ENCODE measurements at places on chromosomes 4 and X.

GRCh38 chrX:155718972-155719586, 106.3 kb upstream of the TMLHE start:
- DNase-seq = no peak

GRCh38 chrX:11430271-11430670, 137.1 kb downstream of the AMELX start:
- DNase-seq = no peak

- no peak for DNase-seq
Observed at GRCh38 chr4:121139533-121140222, 24.4 kb downstream of the TNIP3 start.

GRCh38 chr4:41525129-41525528, 12.8 kb upstream of the LIMCH1 start:
- no peak for DNase-seq

GRCh38 chrX:72634331-72634730, 61.7 kb upstream of the HDAC8 start:
- DNase-seq = no peak

- DNase-seq = no peak
Observed at GRCh38 chr4:137994853-137995252, 247.3 kb downstream of the SLC7A11 start.

GRCh38 chr4:81130569-81130968, 84.5 kb downstream of the PRKG2 start:
- DNase-seq = no peak

DNA sequence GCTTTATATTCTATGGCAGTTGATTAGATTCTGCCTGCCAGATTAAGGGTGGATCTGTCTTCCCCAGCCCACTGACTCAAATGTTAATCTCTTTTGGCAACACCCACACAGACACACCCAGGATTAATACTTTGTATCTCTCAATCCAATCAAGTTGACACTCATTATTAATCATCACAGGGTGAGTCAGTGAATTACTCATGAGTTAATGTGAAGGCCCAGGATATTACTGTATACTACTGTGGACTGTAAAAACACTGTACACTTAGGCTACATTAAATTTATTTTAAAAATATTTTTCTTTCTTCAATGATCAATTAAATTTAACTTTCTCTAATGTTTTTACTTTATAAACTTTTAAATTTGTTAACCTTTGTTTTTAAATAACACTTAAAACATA, 87.7 kb downstream of the NAP1L3 start:
- DNase-seq = no peak

GRCh38 chr4:10093801-10094552, 22.6 kb downstream of the WDR1 start:
- no peak for DNase-seq

DNA sequence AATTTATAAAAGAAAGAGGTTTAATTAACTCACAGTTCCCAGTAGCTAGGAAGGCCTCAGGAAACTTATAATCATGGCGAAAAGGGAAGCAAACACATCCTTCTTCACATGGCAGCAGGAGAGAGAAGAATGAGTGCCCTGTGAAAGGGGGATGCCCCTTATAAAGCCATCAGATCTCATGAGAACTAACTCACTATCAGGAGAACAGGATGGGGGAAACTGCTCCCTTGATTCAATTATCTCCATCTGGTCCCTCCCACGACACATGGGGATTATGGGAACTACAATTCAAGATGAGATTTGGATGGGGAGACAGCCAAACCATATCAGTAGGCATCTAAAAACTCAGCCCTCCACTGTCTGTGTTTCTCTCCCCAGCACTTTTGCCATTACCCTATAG, 22.4 kb downstream of the ANK2 start:
- no peak for DNase-seq

- DNase-seq = no peak
Observed at GRCh38 chr4:63901304-63901703, 507.9 kb downstream of the TECRL start.

GRCh38 chr4:148962539-148963290, 520.5 kb upstream of the NR3C2 start:
- no peak for DNase-seq

GRCh38 chr4:70892086-70892769, 9.9 kb upstream of the MOB1B start:
- DNase-seq = no peak

GRCh38 chr4:113548303-113548702, 213.2 kb downstream of the CAMK2D start:
- DNase-seq = no peak

DNA sequence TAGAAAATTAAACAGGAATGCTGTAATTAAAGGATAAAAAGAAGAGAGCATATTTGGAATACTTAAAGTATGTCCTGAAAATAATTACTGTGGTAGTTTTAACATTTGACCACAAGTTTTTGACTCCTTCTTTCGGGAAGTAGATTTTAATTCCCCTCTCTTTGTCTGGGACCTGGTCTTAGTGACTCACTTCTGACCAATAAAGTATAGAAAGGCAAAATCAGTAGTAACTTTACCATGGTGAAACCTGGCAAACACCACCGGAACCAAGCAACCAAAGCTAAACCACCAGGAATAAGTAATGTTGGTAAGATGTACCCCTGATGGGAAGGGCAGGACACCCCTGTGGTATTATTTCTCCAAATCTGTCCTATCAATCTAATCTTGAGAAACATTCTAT, 314.8 kb downstream of the PDHA2 start:
- no peak for DNase-seq

- no peak for DNase-seq
Observed at GRCh38 chr4:150080875-150081274, 2.6 kb downstream of the DCLK2 start.

Measured in activated CD4-positive, alpha-beta T cell treated with anti-CD3 and anti-CD28 coated beads, Interleukin-2, amount 50 U/mL, for 24 hours (primary cell).